ENCODE measurements at places on chromosomes 2 and 18.

DNA sequence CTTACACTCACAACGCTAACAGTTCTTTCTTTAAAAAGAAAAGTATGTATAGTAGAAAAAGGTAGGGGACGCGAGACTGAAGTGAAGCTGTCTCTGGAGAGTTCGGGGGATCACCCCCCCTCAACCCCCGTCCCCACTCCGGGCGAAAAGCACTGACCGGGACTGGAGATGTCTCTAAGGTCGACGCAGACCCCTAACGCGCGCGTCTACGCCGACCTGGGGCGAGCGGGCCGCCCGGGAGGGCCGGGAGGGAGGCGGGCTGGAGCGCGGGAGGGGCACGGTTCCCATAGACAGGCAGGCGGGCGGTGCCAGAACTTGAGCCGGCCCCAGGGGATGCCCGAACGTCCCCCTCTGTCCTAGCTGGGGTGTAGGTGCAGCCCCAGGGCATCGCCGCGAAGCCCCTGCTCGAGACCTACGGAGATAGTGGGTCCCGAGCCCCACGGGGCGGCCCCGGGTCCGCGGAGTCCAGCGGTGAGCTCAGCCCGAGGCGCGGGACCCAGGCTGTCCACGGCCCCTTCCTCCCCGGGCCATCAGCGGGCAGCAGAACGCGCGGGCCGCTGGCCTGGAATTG lies 82.2 kb downstream of the CHRNA1 start:
- DNase-seq = peak; percentile 13

GRCh38 chr2:95278051-95278471 lies 3.8 kb downstream of the PROM2 start:
- no peak for DNase-seq

- no peak for DNase-seq
Measured at GRCh38 chr18:323253-323622, 55.4 kb upstream of the THOC1 start.

DNA sequence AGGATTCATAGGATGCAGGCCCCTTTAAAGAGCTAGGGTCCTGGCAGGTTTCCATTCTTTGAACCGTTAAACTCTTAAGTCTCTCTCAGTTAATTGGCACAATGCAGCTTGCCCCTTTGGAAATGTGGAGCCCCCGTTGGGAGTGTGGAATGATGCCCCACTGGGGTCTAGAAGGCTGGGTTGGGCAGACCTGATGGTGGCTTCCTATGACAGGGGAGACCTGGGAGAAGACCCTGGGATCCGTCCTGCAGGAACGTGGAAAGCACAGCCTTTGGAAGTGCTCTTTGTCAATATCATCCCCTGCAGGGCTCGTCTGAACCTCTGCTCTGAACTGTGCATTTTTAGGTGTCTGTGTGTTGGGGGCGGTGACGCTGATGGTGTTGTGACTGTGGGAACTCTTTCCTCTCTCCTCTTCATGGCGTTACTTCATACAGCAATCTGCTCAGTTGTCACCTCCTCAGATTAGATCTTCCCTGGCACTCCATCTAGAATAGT lies 190.6 kb downstream of the MYCN start:
- no peak for DNase-seq

DNA sequence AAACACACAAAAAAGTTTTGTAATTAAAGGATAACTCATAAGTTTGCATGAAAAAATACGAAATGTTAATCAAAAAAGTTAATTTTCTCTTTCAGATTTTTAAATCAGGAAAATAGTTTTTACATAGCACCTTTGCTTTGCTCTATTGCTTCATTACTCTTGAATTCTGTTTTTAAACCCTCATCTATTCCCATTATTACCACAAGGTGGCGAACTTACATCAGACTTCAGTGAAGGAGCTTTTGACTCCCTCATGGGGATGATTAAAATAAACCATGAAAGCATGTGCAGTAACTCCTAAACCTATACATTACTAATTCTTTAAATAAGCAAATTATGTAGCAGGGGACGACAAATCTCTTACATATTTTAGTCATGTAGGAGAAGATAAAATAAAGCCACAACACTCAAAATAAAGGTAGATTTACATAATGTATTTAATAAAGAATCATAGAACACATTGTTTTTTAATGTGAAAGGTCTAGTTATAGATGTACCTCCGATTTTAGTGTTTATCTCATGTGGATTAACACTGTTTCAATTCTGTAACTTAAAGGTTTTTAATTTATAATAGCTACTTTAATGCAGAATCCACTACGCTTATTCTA lies 105.2 kb downstream of the NETO1 start:
- peak; percentile 11 for DNase-seq

GRCh38 chr18:74489676-74490075 lies 6.5 kb upstream of the CNDP2 start:
- DNase-seq = no peak

DNA sequence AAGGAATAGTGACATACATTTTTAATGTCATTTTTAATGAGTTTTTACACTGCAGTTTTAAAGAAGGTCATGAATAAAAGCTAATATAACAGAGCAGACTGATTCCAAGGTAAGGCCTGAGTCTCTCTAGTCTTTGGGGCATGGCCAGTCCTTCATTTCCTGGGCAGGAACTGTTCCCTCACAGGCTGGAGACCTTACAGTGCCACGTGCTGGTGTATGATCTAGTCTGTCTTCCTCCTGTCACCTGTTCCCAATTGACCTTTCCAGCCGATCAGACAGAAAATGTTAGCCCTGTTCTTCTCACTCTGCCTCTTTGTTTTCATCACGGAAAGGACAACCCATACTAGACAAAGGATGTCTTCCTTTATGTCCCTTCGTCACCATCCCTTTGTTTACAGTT lies 33.6 kb downstream of the ZCCHC2 start:
- no peak for DNase-seq

GRCh38 chr2:50722776-50723175 lies 309.2 kb downstream of the NRXN1 start:
- DNase-seq = no peak

DNA sequence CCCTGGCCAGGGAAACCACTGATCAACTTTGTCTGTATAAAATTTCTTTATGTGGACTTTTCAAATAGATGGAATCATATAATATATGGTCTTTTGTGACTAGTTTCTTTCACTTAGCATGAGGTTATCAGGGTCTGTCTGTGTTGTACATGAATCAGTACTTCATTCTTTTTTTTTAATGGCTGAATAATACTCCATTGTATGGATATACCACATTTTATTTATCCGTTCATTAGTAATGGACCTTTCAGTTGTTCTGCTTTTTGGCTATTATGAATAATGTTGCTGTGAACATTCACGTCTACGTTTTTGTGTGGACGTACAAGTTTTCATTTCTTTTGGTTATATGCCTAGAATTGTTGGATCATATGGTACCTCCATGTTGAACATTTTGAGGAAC lies 69.1 kb upstream of the GAREM2 start:
- DNase-seq = no peak

DNA sequence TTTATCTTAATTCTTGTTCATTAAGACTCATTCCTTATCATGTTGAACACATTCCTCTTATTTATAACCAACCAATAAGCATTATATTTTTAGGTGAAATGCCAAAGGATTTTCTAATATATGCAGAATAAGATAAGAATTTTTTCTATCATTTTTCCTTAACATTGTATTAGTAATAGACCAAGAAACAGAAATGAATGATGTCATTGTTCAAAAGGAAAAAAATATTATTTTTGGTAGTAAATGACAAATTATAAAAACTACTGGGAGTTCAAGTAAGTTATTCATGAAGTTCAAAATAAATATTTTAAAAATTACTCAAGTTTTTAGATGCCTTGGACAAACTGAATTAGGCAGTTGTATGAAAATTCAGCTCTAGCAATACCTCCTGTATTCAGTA lies 25.5 kb downstream of the DCAF17 start:
- DNase-seq = no peak

- peak; percentile 42 for DNase-seq
Measured at GRCh38 chr2:186695081-186695756, 1.4 kb downstream of the FAM171B start.

- DNase-seq = no peak
Measured at GRCh38 chr2:29763371-29763770, 158.0 kb downstream of the ALK start.

- DNase-seq = no peak
Measured at GRCh38 chr2:134790487-134790886, 47.9 kb upstream of the ACMSD start.

DNA sequence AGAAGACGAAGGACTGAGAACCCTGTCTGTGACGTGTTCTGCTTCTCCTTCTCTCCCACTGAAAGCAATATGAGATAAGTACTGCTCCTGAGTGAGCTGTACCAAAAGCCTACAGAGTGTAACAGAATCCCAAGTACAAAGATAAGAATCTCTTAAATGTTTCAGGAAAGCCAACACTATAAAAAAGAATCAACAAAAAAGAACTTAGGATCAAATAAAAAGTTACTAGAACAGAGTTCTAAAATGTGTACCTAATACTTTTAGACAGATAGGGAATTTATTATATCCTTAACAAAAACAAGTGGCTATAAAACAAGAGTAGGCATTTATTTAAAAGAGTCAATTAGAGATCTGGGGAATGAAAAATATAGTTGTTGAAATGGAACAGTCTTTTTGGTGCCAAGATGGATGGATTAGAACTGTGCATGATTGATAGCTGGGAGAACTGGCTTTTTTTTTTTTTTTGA lies 49.0 kb downstream of the NCOA1 start:
- no peak for DNase-seq

DNA sequence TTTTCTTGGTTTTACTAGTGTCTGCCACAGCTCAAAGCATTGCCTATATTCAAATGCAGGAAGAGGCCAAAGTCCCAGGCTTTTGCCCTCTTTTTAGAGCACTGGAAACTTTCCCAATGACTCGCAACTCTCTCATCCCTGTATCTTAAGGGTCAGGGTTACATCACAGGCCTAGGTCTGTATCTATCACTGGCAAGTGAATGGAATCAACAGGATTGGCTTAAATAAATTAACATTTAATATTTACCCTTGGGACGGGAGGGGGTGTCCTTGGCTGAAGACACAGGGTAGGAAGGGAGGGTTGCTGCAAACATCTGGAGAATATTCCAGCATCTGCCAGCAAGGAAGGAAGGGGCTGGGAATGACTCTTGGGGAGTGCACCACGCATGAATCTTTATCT lies 242.6 kb downstream of the SLC4A3 start:
- no peak for DNase-seq

GRCh38 chr2:105454801-105455485 lies 56.1 kb upstream of the FHL2 start:
- DNase-seq = peak; percentile 54

Data from amniotic stem cell (primary cell).